ENCODE measurements at places on chromosomes 11 and 22.

DNA sequence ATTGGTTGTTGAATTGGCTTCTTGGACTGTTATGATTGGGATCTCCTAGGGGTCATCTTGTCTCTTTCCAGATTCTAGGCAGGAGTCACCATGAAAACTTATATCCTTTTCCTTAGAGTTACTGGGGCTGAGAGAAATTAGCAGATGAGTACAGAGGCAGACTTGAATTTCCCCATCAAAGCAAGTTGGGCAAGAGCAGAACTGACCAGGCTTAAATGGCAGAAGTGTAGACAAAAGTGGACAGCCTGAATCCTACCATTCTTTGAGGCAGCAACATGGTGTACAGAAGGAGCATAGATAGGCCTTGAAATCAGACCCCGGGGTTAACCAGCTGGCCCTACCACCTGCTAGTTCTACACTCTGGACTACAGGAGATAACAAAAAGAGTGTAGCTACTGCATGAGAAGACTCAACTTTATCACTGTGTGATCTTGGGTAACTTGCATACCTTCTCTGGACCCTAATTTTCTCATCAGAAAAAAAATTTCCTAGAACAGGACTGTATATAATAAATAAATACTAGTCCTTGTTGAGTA, 427.4 kb upstream of the CADM1 start:
- DNase-seq = no peak

- DNase-seq = no peak
These were observed 15.2 kb downstream of the CD82 start for GRCh38 chr11:44580701-44581100.

DNA sequence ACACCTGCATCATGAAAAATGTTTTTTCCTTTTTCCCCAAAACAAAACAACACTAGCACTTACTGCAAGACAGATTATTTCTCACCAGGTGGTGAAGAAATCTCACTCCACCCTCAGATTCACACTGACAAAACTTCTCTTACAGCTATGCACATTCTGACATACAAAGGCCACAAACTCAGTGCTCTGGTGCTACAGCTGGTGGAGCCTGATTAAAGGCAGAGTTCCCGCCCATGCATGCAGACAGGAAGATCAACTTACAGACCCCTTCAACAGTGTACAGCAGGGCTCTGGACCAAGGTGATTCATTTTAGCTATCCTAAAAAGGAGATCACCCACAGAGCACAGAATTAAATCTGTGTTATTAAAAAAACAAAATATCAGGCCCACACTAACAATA, 112.6 kb downstream of the CADM1 start:
- peak; percentile 31 for DNase-seq

GRCh38 chr22:41732096-41732772, 32.9 kb downstream of the MEI1 start:
- DNase-seq = no peak

GRCh38 chr11:61495801-61496601, 12.5 kb upstream of the LRRC10B start:
- peak; percentile 61 for DNase-seq

- no peak for DNase-seq
These were observed 401.0 kb downstream of the TBC1D22A start for GRCh38 chr22:47163481-47163855.

DNA sequence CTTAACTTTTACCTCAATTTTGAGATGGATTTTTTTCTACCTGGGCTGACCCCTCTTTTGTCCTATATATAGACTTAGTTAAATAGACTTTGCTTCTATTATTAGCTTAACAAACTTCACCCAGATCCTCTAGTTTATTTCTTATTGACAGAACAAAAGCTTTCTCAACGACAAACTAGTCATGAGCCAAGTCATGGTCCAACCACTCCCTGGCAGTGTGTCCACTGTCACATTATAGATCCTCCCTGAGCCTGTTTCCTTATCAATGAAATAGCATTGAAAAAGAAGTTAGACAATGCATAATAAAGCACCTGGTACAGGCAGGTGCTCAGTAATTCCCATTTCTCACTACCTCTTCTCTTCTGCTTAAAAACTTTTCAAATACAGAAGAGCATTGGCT, 155.1 kb downstream of the SPON1 start:
- DNase-seq = no peak

GRCh38 chr11:66015936-66016792, 4.4 kb downstream of the CST6 start:
- no peak for DNase-seq

- peak; percentile 69 for DNase-seq
These were observed 15.2 kb downstream of the PHLDB1 start for GRCh38 chr11:118622376-118623268.

DNA sequence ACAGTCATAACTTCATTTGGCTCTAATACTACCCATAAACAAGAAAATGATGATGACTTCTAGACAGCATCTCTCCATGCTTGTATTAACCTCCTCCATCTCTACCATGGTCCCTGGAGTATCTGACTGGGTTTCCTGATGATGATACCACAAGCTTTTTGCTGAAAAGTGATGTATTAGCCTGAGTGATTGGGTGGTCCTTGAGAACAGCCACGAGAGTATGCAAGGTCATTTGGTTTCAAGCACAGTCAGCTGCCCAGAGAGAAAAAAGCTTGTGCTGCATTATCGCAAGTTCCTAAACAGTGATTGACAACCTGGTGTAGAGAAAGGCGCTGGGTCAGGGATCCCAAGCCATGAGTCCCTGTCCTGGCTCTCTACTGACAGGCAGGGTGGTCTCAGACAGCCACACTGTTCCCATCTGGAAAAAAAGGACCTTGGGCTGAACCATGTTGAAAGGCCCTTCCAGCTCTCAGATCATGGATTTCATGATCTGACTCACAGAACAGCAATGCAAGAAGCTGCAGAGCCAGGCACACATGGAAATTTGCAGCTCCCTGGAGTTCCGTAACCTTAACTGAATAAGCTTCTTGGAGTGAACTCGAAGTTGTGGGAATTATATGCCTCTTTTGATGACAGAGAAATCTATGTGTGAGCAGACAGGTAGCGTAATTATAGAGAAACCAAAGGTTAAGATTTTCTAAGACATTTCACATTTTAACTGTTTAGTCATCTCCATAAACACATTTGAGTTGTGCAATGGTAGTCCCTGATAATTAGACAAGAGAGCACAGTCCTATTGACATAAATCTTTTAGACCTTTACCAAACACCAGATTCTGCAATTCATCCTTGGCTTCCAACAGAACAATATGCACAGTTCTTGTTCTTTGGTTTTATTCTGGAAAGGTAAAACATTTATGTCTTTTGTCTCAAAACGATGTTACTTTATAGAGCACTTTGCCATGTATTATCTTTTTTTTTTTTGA, 54.1 kb upstream of the UBASH3B start:
- peak; percentile 69 for DNase-seq

- DNase-seq = no peak
These were observed 1077.3 kb downstream of the OPCML start for GRCh38 chr11:132455044-132455443.

DNA sequence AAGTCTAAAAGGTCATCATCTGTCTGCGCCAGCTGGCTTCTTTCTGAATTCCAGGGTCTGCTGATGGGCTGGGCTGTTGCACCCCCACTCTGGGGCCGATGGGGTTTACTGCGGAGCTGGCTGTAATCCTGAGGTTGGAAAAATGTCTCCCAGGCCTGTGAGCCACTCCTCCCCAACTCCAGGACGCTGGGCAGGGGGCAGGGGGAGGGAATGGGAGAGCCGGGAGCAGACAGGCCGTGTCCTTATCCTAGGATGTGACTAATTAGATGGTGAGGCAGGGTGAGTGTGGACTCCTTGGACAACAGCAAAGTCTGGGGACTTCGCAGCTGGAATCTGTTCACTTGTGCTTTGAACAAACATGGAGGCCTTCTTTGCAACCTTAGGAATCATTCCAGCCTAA, 48.7 kb downstream of the LRRC32 start:
- peak; percentile 33 for DNase-seq

- no peak for DNase-seq
These were observed 30.1 kb downstream of the IGSF9B start for GRCh38 chr11:133926466-133927246.

DNA sequence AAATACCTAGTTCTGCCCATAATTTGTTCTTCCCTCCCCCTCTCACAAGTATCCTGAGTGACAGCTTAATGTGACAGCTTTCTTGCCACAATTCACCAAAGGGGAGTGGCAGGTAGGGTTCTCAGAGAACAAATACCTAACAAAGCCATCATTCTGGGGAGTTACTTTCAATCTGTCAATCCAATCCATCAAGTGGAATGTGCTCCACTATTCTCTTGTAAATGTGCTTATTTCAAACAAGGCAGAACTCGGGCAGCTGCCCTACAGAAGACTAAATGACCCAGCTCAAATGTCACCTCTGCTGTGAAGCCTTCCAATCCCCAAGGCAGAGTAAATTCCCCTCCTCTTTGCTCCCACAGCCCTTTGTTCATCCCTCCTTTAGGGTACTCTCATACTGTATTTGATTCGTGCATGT, 27.8 kb downstream of the LGR4 start:
- DNase-seq = no peak

- peak; percentile 92 for DNase-seq
These were observed 4.7 kb downstream of the OSBPL5 start for GRCh38 chr11:3160252-3161031.

- DNase-seq = no peak
These were observed 22.3 kb upstream of the HTR3A start for GRCh38 chr11:113952588-113952987.

DNA sequence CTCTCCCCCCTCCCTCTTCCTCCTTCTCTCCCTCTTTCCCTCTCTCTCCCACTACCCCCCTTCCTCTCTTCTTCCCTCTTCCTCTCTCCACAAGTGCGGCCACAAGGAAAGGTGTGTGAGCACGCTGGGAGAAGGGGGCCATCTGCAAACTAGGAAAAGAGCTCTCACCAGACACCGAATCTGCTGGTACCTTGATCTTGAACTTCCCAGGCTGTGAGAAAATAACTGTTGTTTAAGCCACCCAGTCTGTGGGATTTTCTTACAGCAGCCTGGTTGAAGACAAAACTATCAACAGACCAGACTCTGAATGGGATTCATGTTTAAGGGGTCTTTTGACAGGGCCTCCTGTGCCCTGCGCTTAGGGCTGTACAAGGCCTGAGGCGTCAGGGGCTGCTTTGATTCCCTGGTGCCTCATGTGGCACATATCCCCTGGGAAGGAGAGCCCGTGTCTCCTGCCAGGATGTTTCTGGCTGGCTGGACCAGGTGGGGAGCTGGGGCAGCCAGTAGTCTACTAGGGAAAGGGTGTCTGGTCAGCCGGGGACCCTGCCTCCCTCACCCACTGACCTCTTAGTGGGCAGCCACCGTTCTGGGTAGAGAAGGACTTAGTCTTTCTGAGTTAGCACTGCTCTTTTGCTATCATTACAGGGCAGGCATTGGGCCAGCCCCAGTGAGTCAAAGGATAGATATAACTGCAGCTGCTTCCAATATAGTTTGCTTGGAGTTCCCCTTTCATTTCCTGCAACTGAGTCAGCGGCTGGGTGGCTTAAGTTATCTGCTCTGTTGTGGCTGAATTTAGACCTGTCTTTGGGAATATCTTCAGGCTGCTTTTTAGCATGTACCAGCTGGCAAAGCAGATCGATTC, 6.2 kb downstream of the PANX1 start:
- DNase-seq = peak; percentile 96

DNA sequence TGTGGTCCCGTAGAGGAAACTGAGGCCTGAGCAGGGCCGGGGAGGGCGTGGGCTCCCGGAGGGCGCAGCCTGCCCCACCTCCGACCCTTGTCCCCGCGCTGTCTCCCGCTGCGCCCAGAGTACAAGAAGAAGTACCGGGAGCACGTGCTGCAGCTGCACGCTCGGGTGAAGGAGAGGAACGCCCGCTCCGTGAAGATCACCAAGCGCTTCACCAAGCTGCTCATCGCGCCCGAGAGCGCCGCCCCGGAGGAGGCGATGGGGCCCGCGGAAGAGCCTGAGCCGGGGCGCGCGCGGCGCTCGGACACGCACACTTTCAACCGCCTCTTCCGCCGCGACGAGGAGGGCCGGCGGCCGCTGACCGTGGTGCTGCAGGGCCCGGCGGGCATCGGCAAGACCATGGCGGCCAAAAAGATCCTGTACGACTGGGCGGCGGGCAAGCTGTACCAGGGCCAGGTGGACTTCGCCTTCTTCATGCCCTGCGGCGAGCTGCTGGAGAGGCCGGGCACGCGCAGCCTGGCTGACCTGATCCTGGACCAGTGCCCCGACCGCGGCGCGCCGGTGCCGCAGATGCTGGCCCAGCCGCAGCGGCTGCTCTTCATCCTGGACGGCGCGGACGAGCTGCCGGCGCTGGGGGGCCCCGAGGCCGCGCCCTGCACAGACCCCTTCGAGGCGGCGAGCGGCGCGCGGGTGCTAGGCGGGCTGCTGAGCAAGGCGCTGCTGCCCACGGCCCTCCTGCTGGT, 1.9 kb downstream of the NLRP6 start:
- DNase-seq = peak; percentile 30

DNA sequence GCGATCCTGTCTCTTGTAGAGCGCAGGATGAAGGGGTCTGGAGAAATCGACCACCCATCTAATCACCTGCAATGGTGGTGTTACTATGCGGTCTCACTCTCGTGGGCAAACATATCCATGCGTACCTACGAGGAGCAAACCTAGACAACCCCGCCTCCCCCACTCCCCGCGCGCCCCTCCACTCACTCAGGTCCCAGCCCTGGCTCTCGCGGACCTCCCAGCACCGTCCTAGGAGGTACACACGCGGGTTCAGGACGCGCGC, 887 bp downstream of the TRPC6 start:
- DNase-seq = no peak

- DNase-seq = no peak
These were observed 580.5 kb upstream of the CCDC90B start for GRCh38 chr11:83866655-83867054.

GRCh38 chr11:86056351-86056854, 12.5 kb downstream of the PICALM start:
- DNase-seq = no peak

DNA sequence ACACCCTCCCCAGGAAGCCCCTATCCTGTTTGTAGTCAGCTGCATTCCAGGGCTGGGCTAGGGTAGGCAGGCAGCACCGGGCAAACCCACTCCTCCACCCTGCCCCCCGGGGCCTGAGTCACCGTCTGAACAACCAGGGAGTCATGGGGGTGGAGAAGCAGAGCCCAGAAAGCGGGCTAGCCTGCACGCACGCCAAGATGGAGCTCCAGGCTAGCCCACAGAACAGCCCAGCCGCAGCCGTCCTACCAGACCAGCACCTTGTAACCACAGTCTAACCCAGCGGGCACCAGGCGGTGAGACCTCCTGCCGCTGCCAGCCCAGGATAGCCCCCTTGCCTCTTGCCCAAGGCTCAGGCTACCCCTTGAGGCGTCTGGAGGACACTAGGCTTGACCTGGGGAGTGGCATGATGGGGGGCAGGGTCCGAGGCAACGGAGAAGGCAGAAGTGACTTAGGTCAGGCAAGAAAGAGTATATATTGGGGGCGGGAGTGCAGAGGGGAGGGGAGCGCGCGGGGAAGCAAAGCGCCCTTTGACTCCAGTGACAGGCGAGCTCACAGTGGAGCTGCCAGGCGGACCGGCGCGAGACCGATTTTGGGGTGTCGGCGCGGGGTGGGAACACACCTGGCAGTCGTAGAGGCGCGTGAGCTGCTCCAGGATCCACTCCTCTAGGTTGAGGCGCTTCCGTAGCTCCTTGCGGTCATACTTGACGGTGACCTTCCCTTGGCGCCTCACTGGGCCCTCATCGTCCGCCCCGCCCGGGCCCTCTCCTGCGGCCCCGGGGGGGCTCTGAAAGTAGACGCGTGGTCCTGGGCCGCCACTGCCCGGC, 734 bp downstream of the PPP1R14B start:
- peak; percentile 91 for DNase-seq

GRCh38 chr11:125167292-125167953, 2.9 kb downstream of the PKNOX2 start:
- DNase-seq = peak; percentile 25

Measured in IMR-90 (cell line).